GM23338 (cell line): ENCODE measurements at places on chromosomes 2 and 18.

DNA sequence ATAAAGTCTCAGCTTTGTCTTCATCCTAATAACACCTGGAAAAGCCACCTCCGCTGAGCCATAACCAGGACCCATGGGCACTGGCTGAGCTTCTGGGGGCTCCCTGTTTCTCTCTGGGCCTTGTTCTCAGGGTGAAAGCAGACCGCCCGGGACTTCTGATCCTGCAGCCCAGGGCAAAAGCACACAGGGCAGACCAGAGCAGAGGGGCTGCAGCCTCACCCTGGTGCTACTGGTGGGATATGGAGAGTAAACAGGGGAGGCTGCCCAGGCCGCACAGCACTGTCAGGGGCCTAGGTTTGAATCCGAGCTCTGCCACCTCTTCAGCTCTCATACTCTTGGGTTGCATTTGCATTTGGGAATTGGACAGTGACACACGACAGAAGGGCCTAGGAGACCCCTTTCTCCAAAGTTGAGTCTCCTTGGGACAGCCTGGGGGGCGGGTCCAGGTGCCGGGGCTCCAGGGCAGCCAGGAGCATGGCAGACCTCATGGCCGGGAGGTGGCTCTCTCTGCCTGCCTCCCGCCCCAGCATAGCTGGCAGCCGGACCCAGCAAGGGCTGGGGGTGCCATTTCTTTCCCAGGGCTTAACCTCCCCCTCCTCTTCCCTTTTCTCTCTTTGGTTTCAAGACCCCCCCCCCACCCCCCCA is 164.9 kb downstream of the INHBB start:
- no peak for DNase-seq
- peaks cover 8% of the 10 kb centered on the region for H3K4me1 ChIP-seq
- no peaks in the 10 kb centered on the region for H3K36me3 ChIP-seq
- no peaks in the 10 kb centered on the region for H3K27me3 ChIP-seq
- H3K27ac ChIP-seq = no peak overlapping the region

- no peaks in the 10 kb centered on the region for H3K27me3 ChIP-seq
- no peaks in the 10 kb centered on the region for H3K36me3 ChIP-seq
- DNase-seq = no peak
Measured at GRCh38 chr2:78127424-78127823, 605.2 kb upstream of the LRRTM4 start.

GRCh38 chr2:193868833-193869232 is 1674.1 kb upstream of the TMEFF2 start:
- no peak for DNase-seq
- no peak overlapping the region for H3K27ac ChIP-seq
- no peaks in the 10 kb centered on the region for H3K4me1 ChIP-seq

- H3K4me1 ChIP-seq = no peaks in the 10 kb centered on the region
- no peak overlapping the region for H3K4me3 ChIP-seq
- no peak overlapping the region for H3K27ac ChIP-seq
- DNase-seq = no peak
Measured at GRCh38 chr2:172196768-172197431, 94.2 kb upstream of the DLX2 start.

- H3K27me3 ChIP-seq = no peaks in the 10 kb centered on the region
- no peaks in the 10 kb centered on the region for H3K36me3 ChIP-seq
- DNase-seq = peak; percentile 13
Measured at GRCh38 chr2:102755284-102755683, 6.5 kb upstream of the TMEM182 start.

DNA sequence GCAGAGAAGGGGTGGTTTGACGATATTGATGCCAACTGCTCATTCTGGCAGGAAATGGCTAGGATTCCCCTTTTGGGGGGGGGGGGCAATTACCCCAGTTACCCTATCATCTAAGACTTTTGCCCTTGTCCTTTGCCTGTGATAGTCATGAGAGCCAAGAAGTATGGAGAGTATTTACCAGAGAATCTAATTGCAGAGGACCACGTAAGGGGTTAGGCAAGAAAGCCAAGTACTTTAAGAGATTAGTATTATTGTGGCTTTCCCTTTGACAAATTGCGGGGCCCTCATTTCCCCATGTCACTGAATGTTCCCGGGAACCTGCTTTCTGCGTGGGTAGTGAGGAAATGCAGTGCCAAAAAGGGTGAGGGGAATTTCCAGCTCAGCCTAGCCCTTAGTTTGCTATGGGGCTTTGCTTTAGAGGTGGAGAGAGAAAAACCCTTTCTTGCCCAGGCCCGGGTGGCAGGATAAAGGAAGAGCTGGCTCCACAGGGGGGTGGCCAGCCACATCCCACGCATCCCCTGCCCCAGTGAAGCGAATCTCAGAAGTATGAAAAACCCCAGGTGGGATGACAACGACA is 1.5 kb downstream of the AQP4 start:
- H3K27me3 ChIP-seq = peaks cover 12% of the 10 kb centered on the region; the same call in 1 of the 2 replicates
- DNase-seq = peak; percentile 24
- H3K27ac ChIP-seq = no peak overlapping the region
- H3K36me3 ChIP-seq = no peaks in the 10 kb centered on the region

DNA sequence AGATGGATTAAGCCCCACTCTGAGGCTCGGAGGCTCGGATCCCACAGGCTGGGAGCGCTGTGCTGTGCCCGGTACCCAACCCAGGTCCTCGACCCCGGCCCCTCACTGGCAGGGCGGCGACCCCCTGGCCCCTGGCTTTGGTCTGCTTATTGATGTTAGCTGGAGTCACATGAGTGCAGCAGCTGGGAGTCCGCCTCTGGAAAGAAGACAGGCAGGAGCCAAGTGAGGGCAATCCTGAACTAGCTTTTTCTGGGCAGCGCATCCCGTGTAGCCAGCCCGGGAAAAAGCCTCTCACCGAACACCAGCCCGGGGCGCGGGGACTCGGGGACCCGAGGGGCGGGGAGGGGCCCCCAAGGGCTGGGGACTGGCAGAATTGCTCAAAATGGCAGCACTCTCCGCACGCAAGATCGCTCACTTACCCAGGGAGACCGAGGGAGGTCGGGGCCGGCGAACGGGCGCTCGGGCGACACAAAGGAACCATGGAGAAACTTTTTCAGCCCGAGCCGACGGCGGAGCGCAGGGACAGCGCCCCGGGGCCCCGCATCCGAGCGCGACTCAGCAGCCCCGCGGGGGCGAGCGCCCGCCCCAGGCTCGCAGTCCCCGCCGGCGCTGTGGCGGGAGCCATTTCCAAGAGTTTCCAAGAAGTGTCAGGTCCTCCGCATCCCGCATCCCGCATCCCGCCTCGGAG is 567 bp downstream of the TMEM200C start:
- no peak overlapping the region for H3K27ac ChIP-seq
- peak; percentile 60 for DNase-seq
- peak overlapping the region; percentile 92 for H3K4me3 ChIP-seq
- peaks cover 53% of the 10 kb centered on the region for H3K27me3 ChIP-seq
- H3K36me3 ChIP-seq = no peaks in the 10 kb centered on the region
- H3K4me1 ChIP-seq = peaks cover 42% of the 10 kb centered on the region

DNA sequence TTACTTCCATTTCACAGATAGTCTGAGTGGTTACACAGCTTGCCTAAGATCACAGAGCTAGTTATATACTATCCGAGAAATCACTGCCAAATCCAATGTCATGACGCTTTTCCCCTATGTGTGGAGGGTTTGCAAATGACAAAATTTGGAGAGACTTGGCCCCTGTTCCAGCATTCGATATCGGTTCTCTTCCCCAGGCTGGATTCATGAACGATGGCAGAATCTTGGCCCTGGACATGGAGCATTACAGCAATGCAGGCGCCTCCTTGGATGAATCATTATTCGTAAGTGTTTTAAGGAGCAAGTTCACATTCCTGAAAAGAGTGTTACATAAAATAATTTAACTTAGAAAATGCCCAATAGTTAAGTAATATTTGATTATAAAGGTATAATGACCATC is 55.1 kb downstream of the AOX1 start:
- no peaks in the 10 kb centered on the region for H3K36me3 ChIP-seq
- no peaks in the 10 kb centered on the region for H3K27me3 ChIP-seq

- H3K4me1 ChIP-seq = no peaks in the 10 kb centered on the region
- peak; percentile 18 for DNase-seq
- H3K4me3 ChIP-seq = no peak overlapping the region
- no peak overlapping the region for H3K27ac ChIP-seq
Measured at GRCh38 chr2:140108706-140109475, 1328.7 kb upstream of the NXPH2 start.

- no peaks in the 10 kb centered on the region for H3K27me3 ChIP-seq
- no peaks in the 10 kb centered on the region for H3K36me3 ChIP-seq
- H3K4me1 ChIP-seq = no peaks in the 10 kb centered on the region
- DNase-seq = no peak
- H3K4me3 ChIP-seq = no peak overlapping the region
- no peak overlapping the region for H3K27ac ChIP-seq
Measured at GRCh38 chr18:61854578-61855448, 38.0 kb downstream of the RNF152 start.

GRCh38 chr2:232269867-232270266 is 108.7 kb upstream of the ALPP start:
- no peaks in the 10 kb centered on the region; the same call in 1 of the 2 replicates for H3K4me1 ChIP-seq
- no peak overlapping the region for H3K4me3 ChIP-seq
- peak; percentile 36 for DNase-seq
- no peak overlapping the region for H3K27ac ChIP-seq
- H3K27me3 ChIP-seq = no peaks in the 10 kb centered on the region

DNA sequence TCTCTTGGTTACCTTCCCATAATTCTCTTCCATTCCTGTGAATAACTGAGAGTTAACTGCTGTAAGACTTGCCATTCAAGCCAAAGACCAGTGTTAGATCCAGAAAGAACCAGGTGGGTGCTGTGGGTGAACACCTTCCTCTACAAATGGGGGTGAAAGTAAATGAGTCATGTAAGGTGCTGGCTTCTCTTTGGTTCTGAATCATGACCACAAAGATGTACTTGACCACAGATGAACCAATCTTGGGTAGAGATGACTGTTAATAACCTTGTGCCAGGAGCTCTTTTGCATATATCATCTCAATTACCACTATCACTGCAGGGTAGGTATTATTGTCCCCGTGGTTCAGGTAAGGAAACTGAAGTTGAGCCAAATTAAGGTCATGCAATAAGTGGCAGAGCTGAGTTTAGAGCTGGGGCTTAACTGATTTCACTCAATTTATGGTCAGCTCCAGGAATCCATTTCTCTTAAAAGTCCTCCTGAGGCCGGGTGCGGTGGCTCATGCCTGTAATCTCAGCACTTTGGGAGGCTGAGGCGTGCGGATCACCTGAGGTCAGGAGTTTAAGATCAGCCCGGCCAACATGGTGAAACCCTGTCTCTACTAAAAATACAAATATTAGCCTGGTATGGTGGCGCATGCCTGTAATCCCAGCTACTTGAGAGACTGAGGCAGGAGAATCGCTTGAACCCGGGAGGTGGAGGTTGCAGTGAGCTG is 244.9 kb upstream of the CXCR4 start:
- H3K4me1 ChIP-seq = 0 out of 2 replicates have a peak, but pooled peaks cover 4% of the 10 kb centered on the region
- no peak overlapping the region for H3K27ac ChIP-seq
- H3K4me3 ChIP-seq = no peak overlapping the region
- no peak for DNase-seq
- H3K36me3 ChIP-seq = no peaks in the 10 kb centered on the region; the same call in 1 of the 2 replicates

DNA sequence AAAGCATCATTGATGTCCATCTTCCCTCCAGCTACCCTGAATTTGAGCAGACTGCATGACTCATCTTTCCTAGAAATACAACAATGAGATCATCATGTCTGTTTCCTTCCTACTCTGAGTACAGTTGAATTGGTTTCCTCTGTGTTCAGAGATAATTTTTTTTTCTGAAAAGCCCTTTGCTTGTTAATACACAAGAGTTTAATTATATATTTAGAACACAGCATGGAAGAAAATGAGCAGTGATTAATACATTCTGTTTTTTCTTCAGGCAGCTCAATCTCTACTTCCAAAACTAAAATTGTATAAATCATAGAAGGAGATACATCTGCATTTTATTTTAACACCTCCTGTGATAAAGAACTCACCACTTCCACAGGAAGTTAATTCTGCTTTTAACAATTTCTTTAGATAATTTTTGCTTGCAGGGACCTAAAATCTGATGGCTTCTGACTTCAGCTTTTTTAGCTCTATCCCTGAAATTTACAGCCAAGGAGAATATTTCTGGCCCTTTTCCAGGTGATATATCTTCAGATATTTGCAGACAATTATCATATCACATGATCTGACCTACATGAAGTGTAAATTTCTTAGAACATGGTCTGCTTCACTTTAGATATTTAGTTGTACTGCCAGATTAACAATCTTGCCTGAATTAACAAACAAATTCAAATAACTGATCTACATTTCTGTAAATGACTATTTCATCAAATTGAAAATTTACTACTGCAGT is 249.0 kb downstream of the TRIB2 start:
- no peak for DNase-seq
- no peaks in the 10 kb centered on the region for H3K36me3 ChIP-seq
- H3K4me1 ChIP-seq = peaks cover 4% of the 10 kb centered on the region; the same call in 1 of the 2 replicates
- no peak overlapping the region for H3K4me3 ChIP-seq
- no peak overlapping the region for H3K27ac ChIP-seq
- no peaks in the 10 kb centered on the region for H3K27me3 ChIP-seq

DNA sequence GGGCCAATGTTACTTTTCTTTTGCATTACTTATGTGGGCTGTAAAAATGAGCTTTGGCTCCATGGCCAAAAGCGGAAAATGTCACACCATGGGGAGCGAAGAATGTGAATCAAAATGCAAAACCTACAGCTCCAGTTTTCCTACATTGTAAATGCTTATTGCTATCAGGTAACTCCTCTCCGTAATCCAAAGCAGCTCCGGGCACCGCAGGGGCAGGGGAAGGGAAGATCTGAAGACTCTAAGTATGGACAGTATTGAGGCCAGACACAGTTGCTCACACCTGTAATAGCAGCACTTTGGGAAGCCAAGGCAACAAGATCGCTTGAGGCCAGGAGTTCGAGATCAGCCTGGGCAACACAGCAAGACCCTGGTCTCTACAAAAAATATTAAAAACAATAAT is 7.1 kb upstream of the AGFG1 start:
- H3K4me1 ChIP-seq = peaks cover 8% of the 10 kb centered on the region; the same call in 1 of the 2 replicates
- no peaks in the 10 kb centered on the region for H3K27me3 ChIP-seq
- no peaks in the 10 kb centered on the region for H3K36me3 ChIP-seq
- H3K27ac ChIP-seq = no peak overlapping the region
